SJSA1 (cell line): ENCODE measurements at places on chromosomes 13 and 19. TPM values are rescaled to one million over a fixed set of nuclear protein-coding genes. Genes with fewer than 3 reads are reported as not detected.
A peak's percentile ranks its signal among the peaks of the same experiment; 100 is the strongest.

The KLK4 gene
- total RNA-seq: not detected in 2 replicates

The CYSLTR2 gene
- not detected in 2 replicates for total RNA-seq

The FPR1 gene
- not detected in 2 replicates for total RNA-seq

DNA sequence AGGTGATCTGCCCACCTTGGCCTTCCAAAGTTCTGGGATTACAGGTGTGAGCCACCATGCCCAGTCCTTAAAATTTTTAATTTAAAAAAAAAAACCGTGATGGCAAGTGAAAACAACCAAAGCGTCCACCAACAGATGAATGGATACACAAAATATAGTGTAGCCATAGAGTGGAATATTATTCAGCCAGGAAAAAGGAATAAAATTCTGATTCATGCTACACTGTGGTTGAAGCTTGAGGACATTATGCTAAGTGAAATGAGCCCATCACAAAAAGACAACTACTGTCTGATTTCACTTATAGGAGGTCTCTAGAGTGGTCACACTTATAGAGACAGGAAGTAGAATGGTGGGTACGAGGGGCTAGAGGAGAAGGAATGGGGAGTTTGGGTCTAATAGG, 26.3 kb upstream of the KLF2 start:
- H3K4me1 ChIP-seq: peaks cover 31% of the 10 kb centered on the region
- H3K27me3 ChIP-seq: no peaks in the 10 kb centered on the region
- H3K27ac ChIP-seq: no peak overlapping the region
- no peaks in the 10 kb centered on the region for H3K36me3 ChIP-seq
- no peak for DNase-seq

DNA sequence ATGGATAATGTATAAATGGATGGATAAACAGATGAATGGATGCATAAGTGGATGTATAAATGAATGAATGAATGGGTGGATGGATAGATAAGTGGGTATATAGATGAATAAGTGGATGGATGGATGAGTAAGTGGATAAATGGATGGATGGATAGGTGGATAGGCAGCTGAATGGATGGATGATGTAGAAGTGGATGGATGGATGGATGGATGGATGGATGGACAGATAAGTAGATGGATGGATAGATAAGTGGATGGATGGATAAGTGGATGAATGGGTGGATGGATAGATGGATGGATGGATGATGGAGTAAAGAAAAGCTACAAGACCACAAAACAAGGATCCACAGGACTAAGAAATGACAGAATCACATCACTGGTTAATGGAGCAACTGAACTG, 9.0 kb upstream of the COMP start:
- H3K27ac ChIP-seq: no peak overlapping the region
- H3K4me3 ChIP-seq: no peak overlapping the region
- H3K27me3 ChIP-seq: peaks cover 13% of the 10 kb centered on the region; the same call in 1 of the 2 replicates
- no peaks in the 10 kb centered on the region for H3K4me1 ChIP-seq
- DNase-seq: no peak

DNA sequence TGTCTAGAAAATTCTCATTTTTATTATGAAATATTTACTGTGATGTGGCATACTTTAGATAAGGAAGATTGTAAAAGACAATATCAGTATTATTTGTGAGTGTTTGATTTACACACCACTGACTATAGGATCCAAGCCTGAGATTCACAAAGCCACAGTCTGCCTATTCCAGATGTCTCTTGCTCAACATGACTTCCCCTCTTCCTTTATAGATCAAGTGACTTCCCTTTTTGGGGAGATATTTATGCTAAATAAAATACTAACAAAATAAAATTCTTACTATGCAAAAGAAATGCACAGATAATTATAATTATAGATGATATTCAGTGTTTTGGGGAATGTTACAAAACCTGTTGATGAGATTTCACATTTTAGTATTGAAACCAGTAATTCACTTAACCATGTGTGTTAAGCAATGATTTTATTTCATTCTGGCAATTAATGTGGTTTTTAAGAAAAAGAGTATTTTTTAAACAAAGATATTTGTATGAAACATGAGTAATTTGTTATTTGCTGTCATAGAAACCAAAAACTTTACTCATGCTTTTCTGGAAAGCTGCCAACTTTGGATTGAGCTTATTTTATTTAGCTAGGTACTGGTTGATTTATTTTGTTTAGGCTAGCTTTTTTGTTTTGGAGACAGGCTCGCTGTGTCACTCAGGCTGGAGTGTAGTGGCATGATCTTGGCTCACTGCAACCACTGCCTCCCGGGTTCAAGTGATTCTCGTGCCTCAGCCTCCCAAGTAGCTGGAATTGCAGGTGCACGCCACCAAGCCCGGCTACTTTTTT, 13.7 kb upstream of the GPR183 start:
- H3K27me3 ChIP-seq: no peaks in the 10 kb centered on the region
- peak; percentile 99 for DNase-seq
- no peak overlapping the region for H3K4me3 ChIP-seq
- H3K4me1 ChIP-seq: peaks cover 53% of the 10 kb centered on the region

GRCh38 chr19:32289566-32290210, 55.7 kb upstream of the ZNF507 start:
- no peaks in the 10 kb centered on the region for H3K4me1 ChIP-seq
- H3K27me3 ChIP-seq: no peaks in the 10 kb centered on the region
- no peaks in the 10 kb centered on the region for H3K36me3 ChIP-seq
- H3K4me3 ChIP-seq: no peak overlapping the region
- no peak overlapping the region for H3K27ac ChIP-seq
- peak; percentile 7 for DNase-seq
